ENCODE measurements at places on chromosomes 16 and 17.

DNA sequence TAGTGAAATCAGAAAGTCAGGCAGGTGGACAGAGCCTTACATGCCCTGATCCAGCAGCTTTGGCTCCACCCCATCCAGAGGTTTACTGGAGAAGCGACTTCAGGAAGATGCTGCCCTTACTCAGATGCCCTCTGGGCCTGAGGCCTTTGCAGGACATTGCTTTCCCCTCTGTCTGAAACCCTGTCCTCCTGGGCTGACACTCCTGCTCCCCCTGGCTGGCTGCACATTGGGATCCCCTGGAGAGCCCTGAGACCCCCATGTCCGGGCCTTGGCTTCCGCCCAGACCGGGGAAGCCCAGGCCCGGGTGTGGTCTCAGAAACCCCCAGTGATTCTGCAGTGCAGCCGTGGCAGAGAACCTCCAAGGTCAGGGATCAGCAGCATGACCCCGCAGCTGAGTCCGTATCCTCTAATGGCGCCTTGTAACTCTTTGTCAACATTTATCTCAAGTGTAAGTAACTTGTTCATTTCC is 36.6 kb downstream of the BCO1 start:
- no peak for DNase-seq

- DNase-seq = no peak
Observed at GRCh38 chr16:84986102-84986501, 25.2 kb downstream of the ZDHHC7 start.

GRCh38 chr16:82400046-82400445 is 226.7 kb upstream of the CDH13 start:
- no peak for DNase-seq

GRCh38 chr16:67456391-67457081 is 24.4 kb downstream of the ATP6V0D1 start:
- peak; percentile 80 for DNase-seq

DNA sequence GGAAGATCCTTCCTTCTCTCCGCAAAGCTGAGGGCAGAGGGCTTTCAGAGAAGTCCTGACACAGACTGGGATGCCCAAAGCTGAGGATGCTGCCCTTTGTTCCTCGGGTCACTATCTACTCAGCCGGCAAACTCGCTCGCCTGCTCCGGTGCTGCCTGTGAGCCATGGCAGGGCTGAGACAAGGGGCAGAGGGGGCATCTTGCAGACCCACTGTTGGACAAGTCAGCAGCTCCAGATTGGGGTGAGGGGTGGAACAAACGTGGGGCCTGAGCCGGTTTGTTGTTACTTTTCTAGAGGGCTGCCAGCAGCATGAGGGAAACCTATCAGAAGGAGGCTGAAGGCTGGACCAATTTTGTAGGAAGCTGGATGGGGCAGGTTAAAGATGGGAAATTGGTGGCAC is 47.1 kb upstream of the PIK3R6 start:
- no peak for DNase-seq

DNA sequence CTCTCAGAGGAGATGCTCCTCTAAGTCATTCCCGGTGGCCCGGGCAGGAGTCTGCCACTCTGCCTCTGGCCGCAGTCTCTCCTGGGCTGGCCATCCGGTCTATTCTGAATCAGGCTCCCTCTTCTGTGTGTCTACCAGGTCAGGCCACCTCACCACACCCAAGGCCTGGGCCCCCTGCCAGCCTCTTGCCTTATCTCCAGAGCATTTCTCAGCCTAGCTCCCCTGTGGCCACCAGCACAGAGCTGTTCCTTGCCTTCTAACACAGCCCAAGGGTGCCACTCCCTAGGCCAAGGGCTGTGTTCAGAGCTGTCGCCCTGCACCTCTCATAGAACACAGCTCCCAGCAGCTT is 55.3 kb downstream of the MYO18A start:
- DNase-seq = peak; percentile 79

- DNase-seq = no peak
Observed at GRCh38 chr16:68596266-68596665, 48.8 kb upstream of the CDH3 start.

DNA sequence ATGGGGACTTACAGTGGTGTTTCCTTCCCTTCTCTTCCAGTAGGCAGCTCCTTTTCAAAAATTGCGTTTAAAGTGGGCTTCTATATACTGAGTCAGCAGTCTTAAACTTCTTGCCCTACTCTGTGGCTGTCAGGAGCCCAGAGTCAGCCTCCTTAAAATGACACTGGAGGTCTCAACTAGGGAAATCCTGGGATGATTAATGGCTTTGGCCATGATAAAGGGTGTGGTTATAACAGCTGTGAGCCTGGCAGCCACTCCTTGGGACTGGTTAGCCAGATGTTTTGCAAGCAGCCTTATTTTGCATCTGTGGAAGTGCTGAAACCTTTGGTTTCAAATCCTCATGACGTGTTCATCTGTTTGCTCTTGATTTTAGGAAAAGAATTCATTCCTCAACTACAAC is 25.0 kb downstream of the TAC4 start:
- no peak for DNase-seq

DNA sequence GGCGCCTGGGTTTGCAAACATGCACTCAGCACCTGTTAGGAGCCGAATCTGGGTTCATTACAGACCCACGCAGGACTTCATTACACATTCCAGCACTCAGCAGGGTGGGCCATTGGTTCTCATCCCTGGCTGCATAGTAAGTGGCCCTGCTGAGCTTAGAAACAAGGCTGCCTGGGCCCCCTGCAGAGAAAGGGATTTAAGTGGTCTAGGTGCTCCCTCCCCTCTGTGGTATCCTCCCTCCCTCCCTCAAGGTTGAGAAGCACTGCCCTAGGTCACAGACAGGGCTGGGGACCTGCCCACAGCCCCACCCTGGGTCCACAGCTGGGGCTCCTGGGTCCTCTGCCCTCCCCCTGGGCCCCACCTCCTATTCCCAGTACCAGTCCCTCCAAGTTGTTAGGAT is 28.3 kb downstream of the WNT3 start:
- DNase-seq = no peak

DNA sequence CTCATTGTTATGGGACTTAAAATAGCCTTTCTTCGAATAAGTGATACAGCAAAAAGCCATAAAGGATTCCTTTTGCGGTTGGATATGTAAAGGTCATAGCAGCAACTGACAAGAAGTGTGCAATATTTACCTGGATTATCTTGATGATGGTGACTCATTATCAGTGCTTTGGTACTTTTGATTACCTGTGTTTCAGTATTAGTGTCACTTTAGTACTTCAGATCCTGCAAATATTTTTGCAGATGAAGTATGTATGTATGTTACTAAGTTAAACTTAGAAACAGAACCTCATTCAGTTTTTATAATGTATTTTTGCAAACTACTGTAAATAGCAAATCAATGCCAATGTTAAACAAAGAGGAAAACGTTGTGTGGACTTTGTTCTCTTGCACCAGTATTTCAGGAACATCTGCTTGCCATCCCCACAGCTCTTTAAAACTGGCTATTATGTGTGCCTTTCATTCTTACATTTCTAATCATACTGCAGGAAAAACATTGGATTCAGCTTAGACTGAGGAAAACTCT is 10.5 kb downstream of the CNEP1R1 start:
- DNase-seq = no peak

GRCh38 chr17:50316016-50316587 is 29.8 kb upstream of the XYLT2 start:
- no peak for DNase-seq

DNA sequence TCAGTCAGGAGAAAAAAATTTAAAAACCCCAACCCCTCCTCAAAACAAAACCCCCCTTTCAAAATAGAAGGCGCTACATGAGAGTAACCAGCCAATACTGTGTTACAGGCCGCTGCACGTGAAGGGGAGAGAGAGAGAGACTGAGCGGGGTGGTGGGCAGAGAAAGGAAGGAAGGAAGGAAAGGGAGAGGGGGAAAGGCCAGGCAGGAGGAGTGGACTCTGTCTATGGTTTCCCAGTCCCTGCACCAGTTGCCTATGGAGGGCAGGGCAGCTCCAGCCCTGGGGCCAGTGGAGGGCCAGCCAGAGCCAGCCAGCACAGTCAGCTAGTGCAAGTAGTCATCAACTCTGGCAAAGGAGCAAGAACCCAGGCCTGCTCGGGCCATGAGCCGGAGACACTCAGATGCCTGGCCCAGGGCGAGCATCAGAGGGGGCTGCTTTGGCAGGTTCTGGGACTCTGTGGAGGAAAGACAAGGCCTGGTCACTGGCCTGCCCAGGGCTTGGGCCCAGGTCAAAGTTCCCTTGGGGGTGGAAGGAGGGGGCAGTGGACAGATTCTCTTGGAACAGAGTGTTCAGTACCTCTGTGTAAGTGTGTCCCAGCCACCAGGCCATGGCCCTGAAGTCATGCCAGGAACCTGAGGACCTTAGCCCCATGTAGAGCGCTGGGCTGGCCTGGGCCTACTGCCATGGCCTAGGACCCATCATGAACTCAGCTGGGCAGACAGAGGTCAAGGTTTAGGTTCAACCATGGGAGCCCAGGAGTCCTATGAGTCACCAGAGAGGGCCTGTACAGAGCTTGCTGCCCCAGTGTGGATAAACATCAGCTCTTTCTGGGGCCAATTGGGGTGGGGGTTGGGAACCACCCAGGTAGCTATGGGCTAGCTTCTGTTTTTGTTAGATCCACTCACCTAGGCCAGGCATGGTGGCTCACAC is 7.3 kb upstream of the GFOD2 start:
- DNase-seq = peak; percentile 43

DNA sequence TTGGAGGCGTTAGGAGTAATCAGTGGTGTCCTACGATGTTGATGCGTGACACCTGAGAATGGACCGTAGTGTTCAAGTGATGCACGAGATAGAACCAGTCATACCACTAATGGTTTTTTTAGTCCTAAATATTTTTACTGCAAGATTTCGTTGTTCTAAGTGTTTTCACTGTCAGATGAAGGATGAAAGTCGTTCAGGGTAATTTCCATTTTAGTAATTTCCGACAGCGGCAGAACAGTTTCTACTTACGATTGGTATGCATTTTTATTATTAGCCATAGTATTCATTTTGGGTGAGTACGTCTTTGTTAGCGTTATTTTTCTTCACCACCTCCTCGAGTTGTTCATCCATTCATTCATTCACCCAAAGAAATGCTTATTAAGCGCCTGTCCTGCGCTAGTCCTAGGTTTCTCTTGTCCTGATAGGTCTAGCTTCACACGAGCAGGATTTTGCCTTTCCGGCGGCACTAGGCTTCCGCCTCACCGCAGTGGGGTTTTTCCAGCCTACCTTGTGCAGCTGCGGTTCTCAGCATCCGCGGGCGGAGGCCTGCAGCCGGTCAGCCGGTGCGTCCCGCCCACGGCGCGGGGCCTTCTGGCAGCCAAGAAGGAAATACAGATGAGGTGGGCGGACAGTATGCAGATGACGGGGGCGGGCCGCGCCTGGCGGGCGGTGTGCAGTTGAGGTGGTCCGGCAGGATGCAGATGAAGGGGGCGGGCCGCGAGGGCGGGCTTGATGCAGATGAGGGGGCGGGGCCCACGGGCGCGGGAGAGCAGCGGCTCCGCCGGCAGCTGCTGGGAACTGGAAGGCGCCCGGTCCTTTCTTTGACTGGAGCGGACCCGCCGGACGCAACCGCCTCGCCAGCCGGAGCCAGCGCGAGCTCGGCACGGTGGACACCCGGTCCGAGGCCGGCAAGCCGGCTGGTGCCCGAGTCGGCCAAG is 146.4 kb downstream of the SPECC1 start:
- DNase-seq = peak; percentile 99

GRCh38 chr16:67948015-67948414 is 4.1 kb upstream of the LCAT start:
- DNase-seq = no peak

DNA sequence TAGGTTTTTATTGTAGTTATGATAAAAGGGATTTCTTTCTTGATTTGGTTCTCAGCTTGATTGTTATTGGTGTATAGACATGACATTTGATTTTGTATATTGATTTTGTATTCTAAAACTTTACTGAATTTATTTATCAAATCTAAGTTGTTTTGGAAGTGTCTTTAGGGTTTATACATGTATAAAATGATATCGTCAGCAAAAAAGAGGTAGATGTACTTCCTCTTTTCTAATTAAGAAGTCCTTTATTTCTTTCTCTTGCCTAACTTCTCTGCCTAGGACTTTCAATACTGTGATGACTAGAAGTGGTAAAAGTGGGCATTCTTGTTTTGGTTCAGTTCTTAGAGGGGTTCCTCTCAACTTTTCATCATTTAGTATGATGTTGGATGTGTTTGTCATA is 487.3 kb upstream of the KIF2B start:
- no peak for DNase-seq

GRCh38 chr17:12113156-12113555 is 92.5 kb downstream of the MAP2K4 start:
- no peak for DNase-seq

GRCh38 chr17:27455914-27456680 is at the start of gene KSR1:
Gene KSR1 (plus strand): TSS chr17:27456448. CDS start chr17:27456644, 196 bp downstream.
- DNase-seq = peak; percentile 96

DNA sequence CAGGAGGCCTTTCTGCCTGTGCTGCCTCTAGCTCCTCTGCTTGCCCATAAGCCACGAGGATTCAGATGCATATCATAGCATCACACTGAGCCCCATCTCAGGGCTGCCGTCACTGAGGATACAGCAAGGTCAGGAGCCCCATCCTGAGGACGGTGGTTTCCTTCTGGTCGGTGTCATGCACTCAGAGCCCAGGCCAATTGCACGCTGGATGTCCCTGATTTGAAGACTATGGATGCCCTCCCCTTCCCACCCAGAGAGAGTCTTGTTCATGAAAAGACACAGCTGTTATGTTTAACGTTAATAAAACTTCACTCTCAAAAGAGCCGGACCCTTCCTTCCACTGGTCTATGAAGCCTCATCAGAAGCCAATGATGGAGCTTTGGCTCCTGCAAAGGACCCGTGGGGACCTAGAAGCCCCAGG is 19.9 kb downstream of the COTL1 start:
- no peak for DNase-seq

GRCh38 chr17:66091445-66092080 is 100.4 kb downstream of the CEP112 start:
- no peak for DNase-seq

- no peak for DNase-seq
Observed at GRCh38 chr16:6341981-6342380, 990.7 kb upstream of the RBFOX1 start.

DNA sequence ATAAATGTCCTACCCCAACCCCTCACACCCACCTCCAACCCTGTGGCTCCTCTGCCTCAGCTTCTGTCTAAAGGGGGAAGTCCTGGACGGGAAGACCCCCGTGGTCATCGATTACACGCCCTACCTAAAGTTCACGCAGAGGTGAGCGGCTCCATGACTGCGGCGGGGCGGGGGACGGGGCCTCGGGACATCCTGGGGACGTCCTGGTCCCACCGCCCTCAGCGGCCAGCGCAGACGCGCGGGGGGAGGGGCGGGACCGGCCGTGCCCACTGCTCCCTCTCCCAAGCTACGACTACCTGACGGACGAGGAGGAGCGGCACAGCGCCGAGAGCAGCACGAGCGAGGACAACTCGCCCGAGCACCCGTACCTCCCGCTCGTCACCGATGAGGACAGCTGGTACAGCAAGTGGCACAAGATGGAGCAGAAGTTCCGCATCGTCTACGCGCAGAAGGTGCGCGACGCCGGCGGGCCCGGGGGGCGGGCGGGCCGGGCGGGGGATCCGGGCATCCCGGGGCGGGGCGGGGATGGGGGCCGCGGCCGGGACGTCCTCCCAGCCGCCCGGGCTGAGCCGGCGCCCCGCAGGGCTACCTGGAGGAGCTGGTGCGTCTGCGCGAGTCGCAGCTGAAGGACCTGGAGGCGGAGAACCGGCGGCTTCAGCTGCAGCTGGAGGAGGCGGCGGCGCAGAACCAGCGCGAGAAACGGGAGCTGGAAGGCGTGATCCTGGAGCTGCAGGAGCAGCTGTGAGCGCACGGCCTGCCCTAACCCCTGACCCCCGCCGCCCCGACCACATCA is 6.7 kb downstream of the RUNDC3A start:
- DNase-seq = no peak

GRCh38 chr17:81553616-81554181 is 1.5 kb upstream of the FAAP100 start:
- DNase-seq = peak; percentile 75

Data from pancreas (tissue), 10 donors.